ENCODE measurements at places on chromosomes 6 and 20. TPM values are rescaled to one million over a fixed set of nuclear protein-coding genes. Genes with fewer than 3 reads are reported as not detected.

DNA sequence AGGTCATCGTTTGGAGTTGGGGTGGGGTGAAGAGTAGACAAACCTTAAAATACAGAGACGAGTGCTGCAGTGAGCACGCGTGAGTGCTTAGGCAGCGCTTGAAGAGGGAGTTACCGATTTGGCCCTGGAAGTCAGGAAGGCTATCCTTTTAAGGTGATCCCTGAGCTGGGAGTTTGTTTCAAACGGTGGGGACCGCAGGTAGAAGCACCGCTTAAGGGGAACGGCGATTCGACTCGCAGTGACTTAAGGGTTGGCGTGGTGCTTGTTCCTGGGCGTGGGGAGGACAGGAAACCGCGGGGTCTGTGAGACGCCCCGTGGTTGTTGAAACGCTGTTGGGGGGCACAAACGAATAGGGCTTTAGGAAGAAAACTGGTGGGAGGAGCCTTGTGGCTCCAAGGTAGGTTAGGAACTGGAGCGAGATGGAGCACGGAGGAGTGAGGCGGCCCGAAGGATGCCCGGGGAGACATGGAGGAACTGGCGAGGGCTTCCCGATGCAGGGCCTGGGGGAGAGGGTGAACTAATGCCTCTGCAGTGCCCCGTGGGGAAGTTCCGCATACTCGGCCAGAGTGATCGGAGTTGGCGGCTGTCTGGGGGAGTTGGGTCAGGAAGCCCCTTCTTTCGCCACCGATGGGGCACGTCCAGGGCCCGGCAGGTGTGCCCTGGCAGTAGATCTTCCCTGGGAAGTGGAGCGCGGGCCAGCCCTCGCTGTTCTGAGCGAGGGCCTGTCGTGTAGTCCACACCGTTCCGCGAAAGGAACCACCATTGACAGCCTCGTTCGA lies 1.3 kb upstream of the CDYL start:
- DNase-seq, result no peak

DNA sequence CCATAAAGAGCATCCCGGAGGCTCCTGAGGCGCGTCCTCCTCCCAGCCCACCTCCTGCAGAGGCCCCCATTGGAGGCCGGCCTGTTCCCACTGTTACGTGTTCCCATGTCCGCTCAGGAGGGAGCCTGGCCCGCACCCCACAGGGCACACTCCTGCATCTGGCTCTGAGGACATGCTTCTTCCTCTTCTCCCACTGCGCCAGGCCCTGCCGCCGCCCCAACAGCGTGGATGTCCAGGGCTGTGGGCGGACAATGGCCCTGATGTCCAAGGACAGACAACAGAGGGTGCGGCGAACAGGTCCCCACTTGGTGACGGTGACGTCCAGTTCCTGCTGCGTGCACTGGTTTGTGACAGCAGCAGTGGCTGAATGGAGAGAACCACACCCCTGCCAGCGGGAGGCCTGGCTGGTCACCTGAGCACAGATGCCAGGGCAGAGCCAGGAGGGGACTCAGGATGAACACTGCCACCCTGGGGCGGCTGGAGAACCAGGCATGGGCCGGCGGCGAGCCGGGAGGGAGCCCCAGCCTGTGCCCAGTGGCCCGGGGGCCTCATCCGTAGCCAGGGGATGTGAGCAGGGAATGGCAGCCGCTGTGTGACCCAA lies 26.6 kb downstream of the FRMD1 start:
- no peak for DNase-seq

DNA sequence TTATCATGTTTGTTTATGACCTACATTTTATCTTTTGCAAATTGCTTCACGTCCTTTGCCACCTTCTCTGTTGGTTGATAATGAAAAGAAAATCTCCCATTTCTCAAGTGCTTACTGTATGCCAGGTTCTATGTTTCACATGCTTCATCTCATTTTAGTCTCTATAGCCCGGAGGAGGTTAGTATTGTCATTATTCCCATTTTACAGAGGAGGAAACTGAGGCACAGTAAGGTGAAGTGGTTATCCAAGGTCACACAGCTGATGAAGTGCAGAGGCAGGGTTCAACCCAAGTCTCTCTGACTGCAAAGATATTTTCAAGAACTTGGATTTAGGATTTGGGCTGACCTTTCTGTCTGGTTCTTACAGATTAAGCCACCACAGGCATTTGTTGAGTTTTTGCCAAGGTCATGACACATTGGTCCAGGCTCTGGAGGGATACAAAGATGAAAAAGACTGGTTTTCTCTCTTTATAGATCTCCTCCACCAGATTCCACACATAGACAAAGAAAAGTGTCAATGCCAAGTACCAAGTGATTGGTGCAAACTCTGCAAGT lies 20.6 kb downstream of the CNBD2 start:
- no peak for DNase-seq

GRCh38 chr6:163181666-163182180 lies 232.8 kb upstream of the QKI start:
- DNase-seq, result no peak

The WFDC12 gene
- not detected for polyA plus RNA-seq

The TMEM217 gene
- 1.8 TPM for polyA plus RNA-seq

The HMGCLL1 gene
- not detected for polyA plus RNA-seq

The ASIP gene
- polyA plus RNA-seq, result not detected

The RBBP8NL gene
- 0.69 TPM for polyA plus RNA-seq

Data from HepG2 (cell line).